ENCODE measurements at places on chromosomes 7 and 10.

DNA sequence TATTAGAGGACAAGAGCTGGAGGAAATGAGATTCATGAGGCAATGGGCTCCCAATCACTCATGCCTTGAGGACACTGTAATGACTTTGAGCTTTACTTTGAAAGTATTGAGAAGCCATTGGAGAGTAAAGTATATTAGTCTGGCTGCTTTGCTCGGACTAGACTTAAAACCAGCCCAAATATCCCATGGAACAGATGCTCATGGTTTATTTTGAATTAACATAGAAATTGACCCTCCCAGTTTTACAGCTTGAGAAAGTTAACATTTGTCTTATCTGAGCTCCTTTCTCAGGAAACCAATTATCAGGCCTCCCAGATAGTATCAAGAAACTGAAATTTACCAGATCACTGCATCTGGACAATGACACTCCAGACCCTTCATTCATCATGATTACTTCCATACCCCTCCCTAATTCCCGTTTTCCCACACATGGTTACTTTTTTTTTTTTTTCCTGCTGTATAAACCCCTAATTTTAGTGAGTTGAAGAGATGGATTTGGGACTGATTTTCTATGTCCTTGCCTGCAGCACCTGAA lies 270.8 kb upstream of the SMIM30 start:
- DNase-seq: no peak

DNA sequence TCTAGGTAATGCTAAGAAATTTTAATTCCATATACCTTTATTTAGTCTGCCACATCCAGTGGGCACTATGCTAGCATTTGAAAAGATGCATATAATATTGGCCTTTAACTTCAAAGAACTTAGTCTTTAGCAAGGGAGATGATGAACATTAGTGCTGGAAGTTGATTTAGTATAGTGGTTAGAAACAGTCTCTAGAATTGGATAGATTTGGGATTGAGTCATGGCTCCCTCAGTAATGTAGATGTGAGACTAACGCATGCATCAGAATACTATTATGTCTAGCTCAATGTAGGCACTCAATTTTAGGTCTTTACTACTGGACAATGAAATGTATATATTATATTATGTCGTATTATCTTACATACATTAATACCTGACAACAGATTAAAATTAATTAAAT lies 5.8 kb downstream of the DKK1 start:
- no peak for DNase-seq

DNA sequence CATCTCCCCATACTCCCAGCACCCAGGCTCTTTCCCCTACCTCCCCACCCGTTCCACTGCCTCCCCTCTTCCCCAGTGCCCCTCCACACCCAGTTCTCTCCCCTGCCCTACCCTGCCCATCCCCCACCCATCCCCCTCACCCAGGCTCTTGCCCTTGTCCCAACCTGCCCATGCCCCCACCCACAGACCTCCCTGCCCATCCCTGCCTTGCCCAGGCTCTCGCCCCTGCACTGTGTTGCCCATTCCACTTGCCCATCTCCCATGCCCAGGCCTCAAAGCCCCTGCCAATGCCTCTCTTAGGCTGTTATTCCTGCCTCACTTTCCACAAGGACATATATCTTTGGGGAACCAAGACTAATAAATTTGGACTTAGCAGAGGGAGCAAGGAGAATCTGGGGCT lies 262.6 kb upstream of the CXCL12 start:
- no peak for DNase-seq

- DNase-seq: no peak
These were observed 56.6 kb upstream of the IL6 start for GRCh38 chr7:22670422-22670815.

Data from HS-27A (cell line).